Smooth muscle cell of the umbilical artery (primary cell): ENCODE measurements at places on chromosomes 6 and 20. TPM values are rescaled to one million over a fixed set of nuclear protein-coding genes. Genes with fewer than 3 reads are reported as not detected.

The SLC17A9 gene
- 28.8 and 58.5 TPM in 2 replicates for total RNA-seq

The RBM38 gene
- 4.5 and 13.3 TPM in 2 replicates for total RNA-seq

The ADGRF5 gene
- under 0.01 and 0.09 TPM in 2 replicates for total RNA-seq

The ME1 gene
- total RNA-seq, result 43.7 and 48.9 TPM in 2 replicates

The CBLN4 gene
- total RNA-seq, result not detected in 2 replicates

The AGER gene
- 0.23 TPM in 1 of 2 replicates, not detected in the other for total RNA-seq

The PI16 gene
- total RNA-seq, result 0.23 and 0.59 TPM in 2 replicates

The ANKRD66 gene
- total RNA-seq, result not detected in 2 replicates

The POPDC3 gene
- 13.7 and 17.0 TPM in 2 replicates for total RNA-seq

The TP53TG5 gene
- not detected in 2 replicates for total RNA-seq

The ZNF217 gene
- total RNA-seq, result 17.2 and 19.7 TPM in 2 replicates

The C6orf15 gene
- not detected in 2 replicates for total RNA-seq
